ENCODE measurements at places on chromosomes 7 and 10.
A peak's percentile ranks its signal among the peaks of the same experiment; 100 is the strongest.

GRCh38 chr7:71491336-71491735 is 359.4 kb downstream of the GALNT17 start:
- no peak for DNase-seq

- DNase-seq, result no peak
Observed at GRCh38 chr10:4319870-4320367, 506.1 kb upstream of the AKR1E2 start.

DNA sequence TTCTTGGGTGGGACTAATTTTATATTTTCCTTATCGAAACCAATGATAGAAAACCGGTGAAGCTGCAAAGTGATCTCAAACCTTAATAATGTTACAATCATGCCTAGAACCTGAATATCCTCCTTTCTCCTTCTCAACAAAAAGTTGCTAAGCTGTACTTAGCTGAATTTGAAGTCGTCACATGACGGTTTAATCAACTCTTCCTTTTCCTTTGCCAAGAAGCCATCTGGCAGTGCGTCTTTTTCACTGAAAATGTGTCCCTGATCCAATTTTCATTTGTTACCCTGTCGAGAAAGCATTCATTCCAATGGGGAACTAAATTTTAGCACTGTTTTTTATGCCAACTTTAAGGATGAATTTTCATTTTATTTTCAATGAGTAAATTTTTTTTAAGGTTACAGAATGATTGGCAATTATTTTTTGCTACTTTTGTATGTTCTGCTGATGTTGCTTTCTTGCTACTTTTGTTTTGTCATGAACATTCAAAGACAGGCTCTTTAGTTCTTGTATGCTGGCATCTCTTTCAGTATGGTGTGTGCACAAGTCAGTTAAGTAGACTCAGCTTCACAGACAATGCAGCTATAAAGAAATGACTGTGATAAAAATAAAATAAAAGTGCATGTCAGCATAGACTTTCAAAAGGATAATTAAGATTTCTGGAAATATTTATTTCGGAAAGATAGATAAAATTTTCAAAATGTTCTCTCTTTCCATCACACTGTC is 980.0 kb downstream of the DNAJB9 start:
- no peak for DNase-seq

- peak; percentile 56 for DNase-seq
Observed at GRCh38 chr7:151137076-151137675, 30.3 kb downstream of the GBX1 start.

Data from suprapubic skin (tissue), 4 donors.